ENCODE measurements at places on chromosomes 11 and 22.

DNA sequence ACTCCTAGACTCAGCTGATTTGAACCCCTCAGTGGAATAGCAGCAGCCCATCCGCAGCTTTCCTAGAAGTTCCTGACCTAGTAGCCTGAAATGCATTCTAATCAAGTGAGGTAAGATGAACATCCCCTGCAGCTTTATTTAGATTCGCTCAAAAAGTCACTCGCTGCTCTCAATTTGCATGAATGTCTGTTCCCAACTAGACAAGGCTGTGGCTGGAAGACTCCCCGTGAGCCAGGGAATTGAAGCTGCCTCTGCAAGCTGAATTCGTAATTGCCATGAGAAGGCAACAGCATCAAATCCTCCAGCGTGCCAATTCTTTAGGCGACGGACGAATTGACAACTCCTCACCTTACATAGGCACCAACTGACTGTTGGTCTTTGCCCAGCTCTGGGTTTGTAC, 17.1 kb upstream of the SCN3B start:
- DNase-seq = no peak

GRCh38 chr11:17498058-17498457, 21.4 kb upstream of the ABCC8 start:
- no peak for DNase-seq

- DNase-seq = no peak
Observed at GRCh38 chr11:68670208-68670992, 13.9 kb upstream of the GAL start.

- no peak for DNase-seq
Observed at GRCh38 chr11:89381094-89381493, 110.1 kb downstream of the NOX4 start.

GRCh38 chr11:115418626-115419025, 85.6 kb downstream of the CADM1 start:
- no peak for DNase-seq

- no peak for DNase-seq
Observed at GRCh38 chr22:17842386-17842785, 68.1 kb upstream of the BID start.

DNA sequence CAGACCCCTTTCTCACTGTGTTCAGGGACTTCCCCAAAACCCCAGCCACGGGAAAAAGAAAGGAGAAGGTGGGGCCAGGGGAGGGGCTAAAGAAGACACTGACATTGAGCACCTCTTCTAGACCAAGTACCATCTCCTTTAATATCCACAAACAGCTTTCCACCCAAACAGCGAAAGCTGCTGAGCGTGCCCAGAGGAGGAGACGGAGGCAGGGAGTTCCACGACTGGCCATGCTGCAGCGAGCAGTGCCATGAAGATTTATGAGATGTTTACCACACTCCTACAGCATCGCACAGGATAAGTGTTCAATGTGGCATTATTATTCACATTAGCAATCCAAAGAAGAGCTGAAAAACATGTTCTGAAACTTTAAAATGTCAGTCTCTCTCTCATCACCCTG, 127.4 kb downstream of the LARGE1 start:
- DNase-seq = no peak

DNA sequence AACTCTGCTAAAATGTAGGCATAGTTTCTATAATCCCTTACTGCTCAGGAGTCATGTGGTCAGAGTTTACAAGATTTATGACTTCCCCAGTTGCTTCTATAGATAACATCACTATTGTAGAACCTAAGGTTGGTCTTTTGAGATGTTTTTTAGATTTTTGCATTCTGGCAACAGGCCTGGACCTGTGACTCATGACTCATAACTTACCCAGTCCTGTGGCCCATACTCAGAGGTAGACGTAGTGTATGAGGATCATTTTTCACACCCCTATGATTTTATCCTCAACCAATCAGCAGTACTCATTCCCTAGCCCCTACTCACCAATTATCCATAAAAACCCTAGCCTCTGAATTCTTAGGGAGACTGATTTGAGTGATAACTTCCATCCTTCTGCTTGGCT, 384.4 kb upstream of the DDI1 start:
- DNase-seq = no peak

- DNase-seq = peak; percentile 27
Observed at GRCh38 chr11:2825889-2826678, 59.5 kb downstream of the CDKN1C start.

DNA sequence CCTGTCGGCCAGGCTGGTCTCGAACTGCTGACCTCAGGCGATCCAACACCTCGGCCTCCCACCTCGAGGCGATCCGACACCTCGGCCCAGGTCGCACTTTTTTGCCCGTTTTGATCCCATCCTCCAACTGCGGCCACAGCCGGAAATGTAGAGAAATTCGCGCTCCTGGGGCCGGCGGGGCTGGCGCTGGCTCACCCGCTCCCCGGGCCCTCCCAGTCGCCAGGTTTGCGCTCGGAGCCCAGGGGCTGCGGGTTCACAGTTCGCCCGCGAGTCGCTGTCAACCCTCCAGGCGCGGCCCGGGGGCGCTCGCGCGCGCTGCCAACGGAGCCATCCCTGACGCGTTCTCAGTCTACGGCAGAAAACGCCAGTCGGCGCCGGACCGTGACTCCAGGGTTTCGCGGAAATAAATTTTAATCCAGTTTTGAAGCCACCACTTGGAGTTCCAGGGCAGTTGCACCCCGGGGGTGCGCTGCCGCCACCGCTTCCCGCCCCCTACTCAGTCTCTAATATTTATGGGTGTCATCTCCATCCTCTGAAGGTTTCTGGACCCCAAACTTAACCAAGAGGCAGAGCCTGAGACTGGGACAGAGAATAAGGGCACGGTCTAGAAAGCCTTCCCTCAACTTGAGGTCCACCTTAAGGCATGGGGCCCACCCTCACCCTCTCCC, 1.5 kb upstream of the KLHDC7B start:
- DNase-seq = no peak

- DNase-seq = peak; percentile 87
Observed at GRCh38 chr11:70270104-70270876, at the start of gene PPFIA1. Gene PPFIA1 (plus strand): TSS chr11:70270690. CDS start chr11:70272173, 1,483 bp downstream.

DNA sequence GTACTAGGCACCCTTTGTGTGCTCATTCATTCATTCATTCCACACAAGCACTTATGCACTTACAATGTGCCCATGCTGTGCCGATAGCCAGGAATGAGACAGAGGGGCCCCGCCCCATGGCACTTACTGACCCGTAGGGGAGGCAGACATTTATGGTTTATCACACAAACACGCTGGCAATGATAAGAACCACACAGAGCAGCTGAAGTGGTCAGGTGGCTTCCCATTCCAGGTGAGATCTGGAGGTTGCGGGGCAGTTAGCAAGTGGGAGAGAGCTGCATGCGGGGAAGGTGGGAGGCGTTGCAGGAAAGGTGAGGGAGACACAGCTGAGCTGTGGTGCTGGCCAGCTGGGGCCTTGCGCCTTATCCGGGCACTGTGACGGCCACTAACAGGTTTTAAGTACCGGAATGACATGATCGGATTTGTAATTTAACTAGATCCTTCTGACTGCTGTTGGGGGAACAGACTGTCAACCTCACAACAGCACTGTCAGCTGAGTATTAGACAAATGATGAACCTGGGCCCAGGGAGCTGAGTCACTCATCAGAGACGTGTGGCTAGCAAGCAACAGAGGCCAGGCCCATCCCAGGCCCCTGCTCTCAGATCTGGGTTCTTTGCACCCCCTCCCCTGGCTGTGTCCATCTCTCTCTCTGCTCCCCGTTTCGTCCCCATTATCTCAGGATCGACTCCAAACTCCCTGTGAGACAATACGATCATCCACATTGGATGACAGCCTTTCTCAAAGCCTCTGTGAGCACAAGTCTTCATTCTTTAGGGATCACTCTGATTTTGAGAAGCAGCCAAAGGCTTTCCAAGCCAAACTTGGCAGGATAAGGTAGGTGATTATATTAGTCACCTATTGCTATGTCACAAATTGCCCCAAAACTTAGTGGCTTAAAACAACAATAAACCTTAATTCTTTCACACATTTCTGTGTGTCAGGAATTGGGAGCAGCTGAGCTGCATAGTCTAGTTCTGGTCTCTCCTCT, 28.4 kb downstream of the RASD2 start:
- DNase-seq = no peak

DNA sequence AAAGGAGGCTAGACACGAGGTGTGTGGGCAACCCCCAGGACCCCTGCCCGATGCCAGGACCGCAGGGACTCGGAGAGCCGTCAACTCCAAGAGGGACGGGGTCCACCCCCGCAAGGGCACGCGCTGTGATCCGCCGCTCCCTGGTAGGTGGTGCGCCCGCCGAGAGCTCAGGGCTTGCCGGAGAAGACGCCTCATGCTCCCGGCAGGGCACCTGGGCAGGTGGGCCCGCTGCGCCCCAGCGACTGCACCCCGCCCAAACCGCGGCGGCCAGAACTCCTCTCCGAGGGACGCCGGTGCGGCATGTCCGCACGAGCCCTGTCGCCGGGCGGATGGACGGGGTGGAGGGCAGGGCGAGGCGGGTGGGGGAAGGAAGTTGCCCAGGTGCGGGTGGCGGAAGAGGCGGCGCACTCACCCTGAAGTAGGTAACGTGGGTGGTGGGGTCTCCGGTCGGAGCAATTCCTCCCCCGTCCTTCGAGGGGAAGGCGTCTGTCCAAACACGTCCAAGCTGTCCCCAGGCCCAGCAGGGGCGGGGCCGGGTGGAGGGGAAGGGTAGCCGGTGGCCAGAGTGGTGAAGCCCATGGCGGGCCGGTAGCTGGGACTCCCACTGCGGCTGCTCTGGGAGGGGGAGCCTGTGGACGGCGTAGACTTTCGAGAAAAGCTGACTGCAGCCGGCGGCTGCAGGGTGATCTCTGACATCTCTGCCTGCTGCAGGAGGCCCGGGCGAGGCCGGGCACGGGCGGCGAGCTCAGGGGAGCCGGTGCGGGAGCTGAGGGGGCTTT, 37.2 kb downstream of the IGSF9B start:
- DNase-seq = no peak

DNA sequence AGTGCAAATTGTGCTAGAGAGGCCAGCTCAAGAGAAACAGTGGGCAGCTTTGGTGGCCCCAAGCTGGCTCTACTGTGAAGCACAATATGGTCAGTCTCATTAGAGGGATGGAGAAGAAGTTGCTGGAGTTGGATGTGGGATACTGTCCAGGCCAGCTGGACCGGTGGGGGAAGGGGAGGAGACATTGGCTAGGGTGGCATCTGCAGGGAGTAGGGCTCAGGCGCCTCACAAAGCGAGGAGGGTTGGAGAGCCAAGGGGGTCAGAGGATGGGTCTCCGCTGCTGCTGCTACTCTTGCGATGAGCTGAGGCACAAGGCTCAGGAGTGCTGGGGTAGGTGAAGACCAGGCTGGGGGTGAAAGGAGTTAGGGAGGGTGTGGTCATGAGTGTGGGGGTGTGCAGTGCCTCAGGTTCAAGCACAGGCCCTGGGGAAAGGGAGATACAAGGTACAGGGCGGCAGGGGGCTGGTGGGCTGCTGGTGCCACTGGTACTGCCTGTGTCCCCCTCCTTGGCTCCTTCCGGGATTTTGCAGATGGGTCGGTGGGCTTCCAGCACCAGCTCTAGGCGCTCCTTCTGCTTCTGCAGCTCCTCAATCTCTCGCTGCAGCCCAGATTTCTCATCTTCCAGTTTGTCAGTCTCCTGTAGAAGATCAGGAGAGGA, 2.3 kb downstream of the CCDC85B start:
- DNase-seq = no peak

DNA sequence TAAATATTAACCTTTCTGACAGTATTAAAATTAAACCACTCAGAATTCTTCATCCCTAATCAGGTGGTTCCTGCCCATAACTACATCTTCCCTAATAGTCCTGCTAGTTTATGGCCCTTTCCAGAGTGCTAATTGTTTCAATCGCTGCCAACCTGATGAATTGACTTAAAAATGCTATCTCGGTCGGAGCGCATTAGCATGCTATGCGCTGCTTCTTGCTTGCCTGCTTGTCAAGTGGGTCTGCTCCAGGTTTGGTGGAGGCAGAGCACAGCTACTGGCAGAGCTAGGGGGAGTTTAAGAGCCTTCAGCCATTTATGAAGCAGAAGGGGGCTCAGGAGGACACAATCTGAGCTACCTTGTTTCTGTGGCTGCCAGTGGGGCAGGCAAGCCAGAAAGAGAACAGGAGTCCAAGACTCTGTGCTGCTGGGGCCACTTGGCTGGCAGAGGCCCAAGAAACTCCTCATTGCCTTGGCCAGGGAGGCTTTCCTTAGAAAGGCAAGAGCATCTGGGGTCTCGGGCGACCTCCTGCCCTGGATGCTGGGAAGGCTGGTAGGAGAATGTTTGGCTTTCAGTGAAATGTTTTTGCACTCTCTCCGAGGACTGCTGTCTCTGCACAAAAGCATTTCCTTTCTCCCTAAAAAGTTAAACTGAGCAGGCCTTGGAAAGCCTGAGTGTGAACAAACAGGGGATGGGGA, 62.1 kb upstream of the PHOX2A start:
- no peak for DNase-seq

DNA sequence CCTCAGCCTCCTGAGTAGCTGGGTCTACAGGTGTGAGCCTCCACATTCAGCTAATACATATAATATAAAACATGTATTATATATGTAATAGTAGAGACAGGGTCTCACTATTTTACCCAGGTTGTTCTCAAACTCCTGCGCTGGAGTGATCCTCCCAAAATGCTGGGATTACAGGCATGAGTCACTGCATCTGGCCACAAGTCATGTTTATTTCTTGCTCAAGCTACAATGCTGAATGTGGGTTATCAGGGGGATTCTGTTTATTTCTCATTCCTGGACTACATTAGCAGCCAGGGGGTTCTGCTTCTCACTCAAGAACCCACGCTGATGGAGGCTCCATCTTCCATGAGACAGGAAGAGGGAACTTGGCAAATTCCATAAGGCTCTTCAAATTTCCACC, 24.8 kb downstream of the FOLR3 start:
- no peak for DNase-seq

DNA sequence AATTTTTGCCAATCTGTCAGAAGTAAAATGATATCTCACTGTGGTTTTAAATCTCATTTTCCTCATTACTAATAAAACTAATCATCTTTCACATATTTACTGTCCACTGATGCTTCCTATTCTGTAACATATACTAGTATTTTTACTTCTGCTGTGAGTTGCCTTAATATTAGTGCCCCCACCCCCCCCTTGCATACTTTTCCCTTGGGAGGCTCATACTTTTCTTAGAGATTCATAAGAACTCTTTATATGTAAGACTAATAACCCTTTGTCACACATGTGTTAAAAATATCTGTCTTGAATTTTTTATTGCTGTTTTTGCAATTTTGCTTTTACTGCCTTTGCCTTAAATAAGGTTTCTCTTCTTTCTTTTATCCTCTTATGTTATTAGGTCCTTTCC, 87.2 kb downstream of the PHF21A start:
- no peak for DNase-seq

DNA sequence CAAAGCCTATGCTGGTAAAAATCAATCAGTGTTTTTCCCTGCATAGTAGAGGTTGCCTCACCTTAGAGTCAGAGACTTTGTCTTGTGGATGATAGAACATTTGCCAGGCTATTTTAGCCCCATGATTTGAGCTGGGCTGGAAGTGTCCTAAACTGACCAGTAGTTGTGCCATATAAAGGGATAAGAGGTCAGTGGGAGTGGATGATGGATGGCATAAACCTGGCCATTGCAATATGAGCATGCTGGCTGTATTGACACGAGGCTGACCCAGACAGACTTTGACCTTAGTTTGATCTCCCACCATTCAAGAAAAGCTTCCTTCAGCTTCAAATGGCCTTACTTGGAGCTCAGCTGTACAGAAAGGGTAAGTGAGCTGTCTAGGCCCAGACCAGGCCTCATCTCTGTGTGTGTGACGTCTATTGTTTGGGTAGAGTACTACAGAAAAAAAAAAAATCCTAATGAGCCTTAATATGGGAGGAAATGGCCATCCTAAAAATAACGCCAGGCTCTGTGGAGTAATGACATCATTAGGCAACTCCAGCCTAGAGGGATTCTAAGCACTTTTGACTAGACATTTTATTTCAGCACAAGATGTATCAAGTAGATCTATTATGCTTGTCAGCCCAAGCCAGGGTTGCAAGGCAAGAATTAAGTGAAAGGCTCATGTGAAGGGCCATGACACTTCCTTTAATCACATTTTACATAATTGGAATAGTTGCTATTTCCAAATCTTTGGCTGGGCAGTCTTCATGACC, 51.3 kb upstream of the CADM1 start:
- DNase-seq = no peak
